ENCODE measurements at places on chromosomes 4 and X. TPM values are rescaled to one million over a fixed set of nuclear protein-coding genes. Genes with fewer than 3 reads are reported as not detected.

The FGD1 gene
- total RNA-seq, result 1.1 TPM

The HSPA4L gene
- 3.9 TPM for total RNA-seq

The DDIT4L gene
- total RNA-seq, result 0.33 TPM

The UGT2A1 gene
- 0.18 TPM for total RNA-seq

The SPANXD gene
- total RNA-seq, result not detected

The DCX gene
- total RNA-seq, result not detected

The CABS1 gene
- not detected for total RNA-seq
